ENCODE measurements at places on chromosomes 12 and 14. TPM values are rescaled to one million over a fixed set of nuclear protein-coding genes. Genes with fewer than 3 reads are reported as not detected.

DNA sequence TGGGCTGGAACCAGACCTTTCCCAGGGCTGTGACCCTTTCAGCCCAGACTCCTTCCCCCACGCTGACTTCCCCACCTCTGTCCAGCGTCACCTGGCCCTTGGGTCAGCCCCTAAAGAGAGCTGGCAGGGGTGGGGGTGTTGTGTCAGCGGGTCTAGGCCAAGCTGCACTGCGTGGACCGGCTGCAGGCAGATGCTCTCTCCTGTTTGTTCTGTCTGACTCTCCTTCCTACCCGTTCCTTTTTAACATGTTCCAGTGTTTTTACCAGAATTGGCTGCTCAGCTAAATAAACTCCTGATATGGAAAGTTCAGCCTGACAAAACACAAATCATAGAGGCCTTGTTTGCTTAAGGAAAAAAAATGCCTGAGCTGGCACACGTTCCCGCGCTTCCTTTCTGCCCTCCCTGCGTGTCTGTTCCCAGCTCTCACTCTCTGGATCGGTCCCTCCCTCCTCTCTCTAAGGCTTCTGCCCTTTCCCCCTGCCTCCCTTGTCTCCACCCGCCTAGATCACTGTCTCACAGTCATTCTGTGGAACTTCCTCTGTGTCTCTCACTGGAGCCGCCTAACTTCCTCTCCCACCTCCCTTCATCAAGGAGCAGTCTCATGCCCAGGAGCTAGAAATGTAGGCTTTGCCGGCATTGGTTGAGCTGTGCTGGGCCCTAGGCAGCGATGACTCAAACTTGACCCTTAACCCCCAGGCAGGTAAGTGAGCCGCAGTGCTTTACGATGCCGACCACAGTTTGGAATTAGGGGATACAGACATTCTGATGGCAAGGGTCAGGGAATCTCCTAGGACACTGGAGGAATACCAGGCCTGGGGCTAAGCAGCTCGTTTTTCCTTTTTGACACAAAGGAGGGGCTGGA lies 15.5 kb upstream of the MLXIP start:
- peaks cover 28% of the 10 kb centered on the region for H3K4me1 ChIP-seq
- H3K27me3 ChIP-seq: peaks cover 3% of the 10 kb centered on the region
- H3K4me3 ChIP-seq: peak overlapping the region; percentile 33
- H3K36me3 ChIP-seq: no peaks in the 10 kb centered on the region

GRCh38 chr12:40874868-40875267 lies 182.6 kb downstream of the CNTN1 start:
- no peaks in the 10 kb centered on the region for H3K27me3 ChIP-seq
- no peaks in the 10 kb centered on the region for H3K4me1 ChIP-seq
- H3K4me3 ChIP-seq: no peak overlapping the region
- DNase-seq: no peak
- no peaks in the 10 kb centered on the region for H3K36me3 ChIP-seq
- no peak overlapping the region for H3K27ac ChIP-seq

- H3K4me3 ChIP-seq: peak overlapping the region; percentile 79
- peak; percentile 80 for DNase-seq
- peaks cover 10% of the 10 kb centered on the region for H3K36me3 ChIP-seq
- H3K27ac ChIP-seq: peak overlapping the region; percentile 94
These were observed 27.2 kb upstream of the PNMA1 start for GRCh38 chr14:73741386-73741875.

DNA sequence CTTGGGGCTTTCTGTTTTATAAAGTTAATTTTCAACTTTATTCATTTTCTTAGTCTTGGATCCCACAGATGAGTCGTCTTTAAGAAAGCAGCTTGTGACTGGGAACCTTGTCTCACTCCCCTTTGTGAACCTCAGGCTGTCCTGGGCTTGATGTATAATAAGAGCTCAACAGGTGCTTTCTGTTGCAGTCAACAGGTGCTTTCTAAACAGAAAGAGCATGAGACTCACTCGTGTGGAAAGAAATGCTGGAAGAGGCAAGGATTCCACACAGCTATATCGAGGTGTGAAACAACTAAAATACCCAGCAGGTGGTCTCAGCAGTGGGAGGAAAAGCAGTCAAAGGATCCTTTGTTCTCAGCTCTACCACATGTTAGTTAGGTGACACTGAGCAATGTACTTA lies 398.9 kb downstream of the EGLN3 start:
- no peaks in the 10 kb centered on the region for H3K4me1 ChIP-seq
- H3K27ac ChIP-seq: no peak overlapping the region
- H3K27me3 ChIP-seq: no peaks in the 10 kb centered on the region
- no peaks in the 10 kb centered on the region for H3K36me3 ChIP-seq
- no peak for DNase-seq

GRCh38 chr14:103518422-103519042 lies 4.1 kb downstream of the CKB start:
- H3K27me3 ChIP-seq: peaks cover 15% of the 10 kb centered on the region
- no peak overlapping the region for H3K4me3 ChIP-seq
- H3K27ac ChIP-seq: no peak overlapping the region
- H3K4me1 ChIP-seq: peaks cover 9% of the 10 kb centered on the region
- peaks cover 2% of the 10 kb centered on the region for H3K36me3 ChIP-seq

The NGB gene
- total RNA-seq: not detected
